Pericardium fibroblast (primary cell): ENCODE measurements at places on chromosomes 11 and 22. TPM values are rescaled to one million over a fixed set of nuclear protein-coding genes. Genes with fewer than 3 reads are reported as not detected.

TYR gene
- total RNA-seq, result not detected in 2 replicates

PHF21B gene
- not detected in 2 replicates for total RNA-seq

USP35 gene
- total RNA-seq, result 7.1 and 8.5 TPM in 2 replicates

ANGPTL5 gene
- not detected in 2 replicates for total RNA-seq

CEP126 gene
- total RNA-seq, result 0.93 and 1.5 TPM in 2 replicates
